ENCODE measurements at places on chromosomes 2 and 18. TPM values are rescaled to one million over a fixed set of nuclear protein-coding genes. Genes with fewer than 3 reads are reported as not detected.

The RRM2 gene
- 4.8 TPM for total RNA-seq

The CD207 gene
- total RNA-seq: not detected

The SERPINB10 gene
- not detected for total RNA-seq

The IMPA2 gene
- 6.1 TPM for total RNA-seq

The LHCGR gene
- 0.16 TPM for total RNA-seq

The ZAP70 gene
- total RNA-seq: 1.1 TPM

The OSR1 gene
- total RNA-seq: 4.4 TPM

DNA sequence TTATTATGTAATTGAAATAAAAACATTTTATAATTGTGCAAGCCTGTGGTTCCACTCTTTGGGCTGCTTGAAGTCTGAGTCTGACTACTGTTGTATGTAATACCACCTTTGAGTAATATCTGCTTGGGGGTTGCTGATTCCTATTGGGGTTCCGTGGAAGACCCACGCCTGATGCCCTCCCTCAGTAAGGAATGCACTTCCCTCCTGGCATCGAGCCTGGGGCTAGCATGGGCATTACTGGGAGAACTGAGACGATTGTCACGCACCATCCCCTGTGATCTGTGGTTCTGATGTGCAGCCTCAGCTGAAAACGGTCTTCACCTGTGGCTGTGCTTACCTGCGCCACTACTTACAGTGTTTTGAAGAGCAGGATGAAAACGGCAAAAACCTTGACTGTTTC lies 32.7 kb upstream of the RBM44 start:
- DNase-seq: no peak

DNA sequence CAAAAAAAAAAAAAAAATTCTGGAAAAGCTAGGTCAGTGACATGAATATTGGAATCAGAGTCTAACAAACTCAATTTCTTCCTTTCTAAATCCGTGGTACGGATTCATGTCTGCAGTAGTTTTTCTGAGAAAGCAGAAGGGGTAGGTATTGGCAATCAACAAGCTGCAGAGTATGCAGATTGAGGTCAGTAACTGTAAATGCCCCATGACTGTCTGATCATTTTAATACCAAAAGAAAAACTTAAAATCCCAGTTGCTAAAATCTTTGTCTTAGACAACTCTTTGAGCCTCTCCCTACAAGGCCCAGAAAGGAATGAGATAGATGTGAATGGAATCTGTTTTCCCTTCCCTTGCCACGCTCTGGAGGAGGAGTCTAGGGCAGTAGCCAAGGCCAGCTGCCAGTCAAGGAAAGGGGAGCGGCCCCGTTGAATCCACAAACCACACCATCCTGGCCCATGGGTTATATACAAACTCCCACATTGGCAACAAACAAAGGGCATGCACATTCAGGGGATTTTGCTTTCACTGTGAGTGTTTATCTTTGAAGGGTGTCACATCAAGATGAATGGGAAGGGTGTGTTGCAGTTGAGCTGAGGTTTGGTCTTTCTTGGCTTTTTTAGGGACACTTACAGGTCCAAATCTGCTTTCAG lies 6.1 kb upstream of the CASP8 start:
- no peak for DNase-seq

- DNase-seq: no peak
Observed at GRCh38 chr2:202112041-202112440, 39.0 kb downstream of the KIAA2012 start.

DNA sequence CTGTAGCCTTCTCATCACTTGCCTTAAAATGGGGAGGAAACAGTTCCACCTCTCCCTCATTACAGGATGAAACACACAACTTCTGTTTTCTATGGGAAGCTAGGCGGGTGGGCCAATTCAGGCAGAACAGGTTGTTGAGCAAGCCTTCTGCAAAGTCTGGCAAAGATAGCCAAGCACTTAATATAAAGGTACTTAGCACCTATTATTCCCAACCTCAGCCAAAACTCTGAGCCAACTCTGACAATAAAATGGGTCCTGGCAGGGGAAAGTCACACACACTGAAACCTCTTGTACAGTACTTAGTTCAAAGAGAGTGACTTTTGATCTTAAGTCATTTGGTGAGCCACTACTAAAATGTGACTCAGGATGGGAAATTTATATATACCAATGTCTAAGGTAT lies 15.8 kb upstream of the SOCS6 start:
- DNase-seq: no peak

DNA sequence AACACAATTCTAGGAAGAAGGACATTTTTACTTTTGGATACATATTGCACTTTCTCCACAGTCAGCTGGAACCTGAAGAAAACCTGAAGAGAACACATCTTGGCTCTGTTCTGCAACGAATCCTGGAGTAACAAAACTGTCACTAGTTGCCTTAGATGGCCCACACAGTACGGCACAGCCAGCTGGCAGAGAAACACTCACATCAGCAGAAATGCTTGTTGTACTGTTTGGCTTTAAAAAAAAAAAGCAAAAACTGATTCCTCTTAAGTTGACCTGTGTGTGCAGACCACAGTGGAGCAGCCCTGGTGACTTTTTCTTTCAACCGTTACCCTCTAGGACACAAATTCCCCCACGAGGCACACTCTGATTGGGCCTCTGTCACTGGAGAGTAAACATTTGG lies 152.3 kb upstream of the TWIST2 start:
- no peak for DNase-seq

- DNase-seq: no peak
Observed at GRCh38 chr18:79203017-79203605, 133.9 kb downstream of the ATP9B start.
